ENCODE measurements at places on chromosomes 1 and 21.

- no peak overlapping the region for H3K27ac ChIP-seq
- H3K27me3 ChIP-seq, result no peaks in the 10 kb centered on the region
- no peak overlapping the region for H3K4me3 ChIP-seq
- H3K36me3 ChIP-seq, result peaks cover 22% of the 10 kb centered on the region
Measured at GRCh38 chr1:56525489-56526041, 53.8 kb downstream of the PLPP3 start.

GRCh38 chr1:38371505-38371844, 324.9 kb upstream of the POU3F1 start:
- H3K36me3 ChIP-seq, result no peaks in the 10 kb centered on the region
- H3K4me1 ChIP-seq, result no peaks in the 10 kb centered on the region
- peaks cover 49% of the 10 kb centered on the region for H3K27me3 ChIP-seq
- no peak for DNase-seq

DNA sequence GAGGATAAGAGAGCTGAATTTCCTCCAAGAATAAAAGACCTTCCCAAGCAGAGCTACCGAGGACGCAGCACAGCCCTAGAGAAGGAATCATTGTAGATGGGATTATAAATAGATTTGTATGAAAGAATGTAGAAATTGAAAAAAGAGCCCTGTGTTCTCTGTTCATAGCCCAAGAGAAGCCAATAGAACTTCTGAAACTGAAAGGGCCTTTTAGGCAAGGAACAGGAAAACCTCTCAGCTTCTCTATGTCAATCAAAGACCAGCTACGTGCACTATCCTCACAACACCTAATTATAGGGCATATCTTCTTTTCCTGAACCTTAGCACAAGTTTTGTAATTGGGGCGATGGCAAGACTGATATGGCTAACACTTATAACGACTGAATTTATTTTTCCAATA, 192.4 kb upstream of the RNPC3 start:
- no peaks in the 10 kb centered on the region for H3K36me3 ChIP-seq
- H3K27me3 ChIP-seq, result peaks cover 24% of the 10 kb centered on the region
- no peaks in the 10 kb centered on the region for H3K4me1 ChIP-seq
- H3K4me3 ChIP-seq, result no peak overlapping the region

DNA sequence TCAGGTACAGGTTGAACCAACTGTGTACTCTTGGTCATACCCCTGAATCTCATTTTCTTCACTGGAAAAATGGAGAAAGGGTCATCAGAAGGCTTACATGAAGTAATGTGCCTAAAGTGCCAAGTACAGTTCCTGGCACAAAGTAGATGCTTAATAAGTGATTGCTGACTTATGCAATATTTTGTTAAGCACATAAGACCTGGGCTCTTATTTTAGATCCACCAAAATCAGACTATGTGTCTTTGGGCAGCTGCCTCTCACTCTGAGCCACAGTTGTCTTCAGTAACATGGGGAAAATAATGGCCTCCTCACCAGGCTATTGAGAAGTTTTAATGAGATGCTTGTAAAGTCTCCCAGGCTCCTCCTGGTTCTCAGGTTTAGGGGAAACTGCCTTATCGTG, 74.3 kb upstream of the TRABD2B start:
- H3K27me3 ChIP-seq, result peaks cover 5% of the 10 kb centered on the region
- H3K4me1 ChIP-seq, result peaks cover 6% of the 10 kb centered on the region
- no peaks in the 10 kb centered on the region for H3K36me3 ChIP-seq
- no peak overlapping the region for H3K27ac ChIP-seq

DNA sequence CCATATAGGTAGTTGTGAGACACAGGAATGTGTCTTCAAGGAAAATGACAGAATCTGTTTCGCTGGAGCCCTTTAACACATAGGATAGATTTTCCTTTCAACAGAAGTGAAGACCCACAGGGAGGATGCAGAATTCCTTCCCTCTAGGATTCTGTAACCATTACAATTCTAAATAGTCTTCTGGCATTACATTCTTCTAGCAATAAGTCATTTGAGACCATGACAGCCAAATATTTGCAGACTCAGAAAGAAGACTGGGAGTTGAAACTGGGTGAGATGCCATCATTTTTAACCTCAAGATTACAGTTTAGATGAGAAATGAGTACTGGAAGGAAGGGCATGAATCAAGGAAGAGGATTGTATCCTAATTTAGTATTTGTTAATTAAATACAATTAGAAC, 61.6 kb downstream of the ZBTB18 start:
- peak; percentile 66 for DNase-seq
- H3K27ac ChIP-seq, result no peak overlapping the region
- no peaks in the 10 kb centered on the region for H3K27me3 ChIP-seq
- no peak overlapping the region for H3K4me3 ChIP-seq
- H3K4me1 ChIP-seq, result peaks cover 11% of the 10 kb centered on the region

GRCh38 chr21:29674343-29674742, 265.5 kb downstream of the GRIK1 start:
- peaks cover 45% of the 10 kb centered on the region for H3K27me3 ChIP-seq
- no peak for DNase-seq
- H3K4me1 ChIP-seq, result no peaks in the 10 kb centered on the region
- H3K4me3 ChIP-seq, result no peak overlapping the region
- no peak overlapping the region for H3K27ac ChIP-seq

DNA sequence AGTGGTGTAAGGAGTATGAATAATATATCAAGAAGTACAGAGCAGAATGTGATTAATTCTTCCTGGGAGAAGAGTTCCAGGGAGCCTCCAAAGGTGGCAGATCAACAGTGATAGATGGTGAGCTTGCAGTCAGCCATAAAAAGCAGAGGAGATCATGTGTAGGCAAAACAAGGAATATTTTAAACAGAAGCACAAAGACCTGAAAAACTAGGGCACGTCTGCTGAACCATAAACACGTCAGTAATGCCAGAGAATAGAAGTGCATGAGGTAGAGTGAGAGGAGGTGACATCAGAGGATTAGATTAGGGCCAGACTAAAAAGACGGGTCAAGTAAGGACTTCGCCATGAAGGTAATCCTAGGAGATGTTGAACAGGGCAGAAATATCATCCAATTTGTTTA, 151.8 kb downstream of the EIF4G3 start:
- DNase-seq, result no peak
- peaks cover 19% of the 10 kb centered on the region for H3K4me1 ChIP-seq
- H3K27ac ChIP-seq, result no peak overlapping the region

DNA sequence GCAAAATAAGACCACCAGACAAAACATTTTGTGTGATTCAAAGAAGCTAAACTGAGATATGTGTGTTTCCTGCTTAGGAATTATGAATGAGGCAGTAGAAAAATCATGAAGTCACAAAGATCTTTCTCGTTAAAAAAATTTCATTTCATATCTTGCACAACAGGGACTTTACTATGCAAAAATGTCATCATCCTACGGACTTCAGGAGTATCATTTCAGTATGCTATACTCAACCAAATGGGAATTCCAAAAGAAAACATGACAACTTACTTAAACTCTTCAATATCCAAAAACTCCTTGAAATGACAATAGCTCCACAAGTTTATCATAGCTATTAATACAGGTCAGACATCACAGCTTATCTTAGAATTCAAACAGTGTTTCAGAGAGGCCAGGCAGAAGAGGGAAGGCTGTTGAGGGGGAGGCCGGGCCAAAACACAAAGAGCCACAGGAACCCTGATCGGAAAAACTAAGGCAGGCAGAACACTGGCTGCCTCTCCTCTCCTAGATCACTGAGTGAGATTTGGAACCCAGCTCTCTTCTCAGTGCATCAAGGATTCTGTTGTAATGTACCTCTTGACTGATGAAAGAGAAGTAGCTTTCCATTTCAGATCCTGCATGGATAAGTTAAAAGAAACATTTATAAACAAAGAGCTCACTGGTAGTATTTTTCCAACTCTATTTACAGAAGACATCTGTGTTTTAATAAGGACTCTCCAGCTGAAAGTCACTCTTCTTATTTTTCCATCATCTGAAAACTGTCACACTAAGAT, 66.9 kb downstream of the TESK2 start:
- no peaks in the 10 kb centered on the region for H3K4me1 ChIP-seq
- H3K27ac ChIP-seq, result no peak overlapping the region
- H3K4me3 ChIP-seq, result no peak overlapping the region
- H3K27me3 ChIP-seq, result no peaks in the 10 kb centered on the region
- no peaks in the 10 kb centered on the region for H3K36me3 ChIP-seq
- no peak for DNase-seq

- DNase-seq, result no peak
- H3K4me1 ChIP-seq, result peaks cover 65% of the 10 kb centered on the region
- H3K27me3 ChIP-seq, result no peaks in the 10 kb centered on the region
- H3K27ac ChIP-seq, result peak overlapping the region; percentile 86
- H3K4me3 ChIP-seq, result no peak overlapping the region
Measured at GRCh38 chr1:214571281-214571680, 19.9 kb upstream of the PTPN14 start.
